ENCODE measurements at places on chromosomes 3 and 15.
A peak's percentile ranks its signal among the peaks of the same experiment; 100 is the strongest.

DNA sequence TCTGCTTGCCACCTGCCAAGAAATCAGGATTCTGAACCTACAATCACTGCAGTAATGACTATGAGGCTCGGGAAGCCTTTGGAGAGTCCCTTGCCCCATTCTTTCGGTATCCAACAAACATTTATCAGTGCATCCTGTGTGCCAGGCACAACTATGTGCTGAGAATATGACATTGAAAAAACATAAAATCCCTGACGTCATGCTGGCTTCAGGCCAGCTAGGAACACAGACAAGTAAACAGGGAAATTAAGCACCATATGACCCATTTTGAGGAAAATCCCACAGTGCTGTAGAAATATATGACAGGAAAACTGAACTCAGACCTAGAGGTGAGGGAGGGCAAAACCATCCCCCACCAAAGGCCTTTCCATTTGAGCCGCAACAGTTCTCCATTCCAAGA, 34.1 kb upstream of the DET1 start:
- no peak for DNase-seq

DNA sequence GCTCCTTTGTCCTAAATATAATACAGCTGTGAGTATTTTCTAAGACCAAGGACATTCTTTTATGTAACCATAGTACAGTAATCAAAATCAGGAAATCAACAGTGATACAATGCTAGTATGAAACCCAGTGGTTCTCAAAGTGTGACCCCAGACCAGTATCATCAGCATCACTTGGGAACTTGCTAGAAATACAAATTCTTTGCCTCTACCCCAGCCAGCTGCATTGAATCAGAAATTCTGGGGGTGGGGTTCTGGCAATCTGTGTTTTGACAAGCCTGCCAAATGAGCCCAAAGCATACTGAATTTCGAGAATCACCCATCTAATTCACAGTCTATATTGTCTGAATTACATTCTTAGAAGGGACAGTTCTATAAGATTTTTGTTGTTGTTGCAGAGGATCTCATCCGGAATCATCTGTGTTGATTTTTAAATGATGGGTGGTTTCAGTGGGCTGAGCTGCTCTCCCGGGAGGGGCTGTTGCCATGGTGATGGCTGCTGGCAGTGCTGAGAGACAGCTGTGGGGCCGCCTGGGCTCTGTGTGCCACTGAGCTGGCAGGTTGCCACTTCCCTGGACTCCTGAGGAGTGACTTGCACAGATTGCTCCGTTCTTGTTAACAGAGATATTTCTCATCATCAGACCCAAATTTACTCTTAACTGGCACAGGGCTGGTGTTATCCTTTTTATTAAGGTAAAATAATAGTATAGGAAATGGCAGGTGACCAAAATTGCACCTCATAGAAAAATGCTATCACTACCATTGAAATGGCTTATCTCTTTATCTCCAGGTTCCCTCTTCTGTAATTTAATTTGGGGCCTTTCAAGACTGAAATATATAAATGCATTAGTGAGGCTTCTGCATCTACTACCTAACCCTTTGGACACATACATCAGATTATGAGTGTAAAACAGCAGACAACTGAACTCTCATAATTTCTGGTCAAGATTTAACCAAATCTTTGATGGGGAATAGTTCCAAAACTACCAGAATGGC, 56.5 kb downstream of the NEK11 start:
- DNase-seq: peak; percentile 71

DNA sequence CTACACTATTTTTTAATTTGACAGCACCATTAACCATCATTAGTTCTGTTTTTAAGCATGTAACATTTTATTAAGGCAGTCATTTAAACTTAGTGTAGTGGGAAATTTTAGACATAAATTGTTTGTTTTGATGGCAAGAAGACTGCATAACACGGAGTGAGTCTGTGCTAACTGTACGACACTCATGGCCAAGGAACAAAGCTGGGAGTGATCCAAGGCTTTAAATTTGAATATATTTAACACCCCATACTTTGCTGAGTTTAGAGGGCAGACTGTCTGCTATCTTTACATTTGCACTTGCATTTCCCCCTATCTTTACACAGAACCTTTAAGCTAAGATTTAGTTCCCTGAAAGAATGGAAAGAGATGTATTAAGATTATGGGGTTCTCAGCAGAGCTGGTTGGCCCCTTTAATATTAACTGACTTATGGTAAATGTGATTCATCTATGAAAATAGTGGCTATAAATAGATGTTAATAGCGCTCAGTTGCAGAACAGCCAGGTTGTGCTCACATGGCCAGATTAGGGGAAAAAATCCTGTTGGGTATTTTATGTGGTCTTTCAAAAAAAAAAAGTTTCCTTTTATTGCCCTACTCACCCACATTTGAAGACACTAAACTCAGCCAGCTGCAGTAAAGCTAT, 120.7 kb downstream of the CMSS1 start:
- DNase-seq: no peak

- no peak for DNase-seq
Measured at GRCh38 chr15:99511866-99512661, 53.7 kb upstream of the MEF2A start.

- peak; percentile 79 for DNase-seq
Measured at GRCh38 chr3:30607032-30607833, 832 bp downstream of the TGFBR2 start.

DNA sequence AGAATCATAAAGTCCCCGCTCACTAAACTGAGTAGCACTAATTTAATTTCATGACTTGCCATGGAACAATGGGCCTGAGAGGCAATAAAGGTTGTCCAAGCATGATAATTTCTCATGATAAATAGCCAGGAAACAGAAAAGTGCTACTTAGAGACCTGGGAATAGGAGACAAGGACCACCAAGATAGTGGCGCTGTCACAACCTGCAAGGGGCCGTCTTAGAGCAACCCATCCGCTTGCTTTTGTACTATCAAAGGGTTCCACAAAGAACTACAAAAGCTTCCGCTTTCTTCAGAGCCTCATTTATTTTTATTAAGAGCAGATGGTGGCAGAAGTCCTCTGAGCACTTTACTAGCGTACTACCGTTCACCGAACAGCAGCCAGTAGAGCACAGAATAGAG, 421.7 kb upstream of the GRM7 start:
- no peak for DNase-seq

DNA sequence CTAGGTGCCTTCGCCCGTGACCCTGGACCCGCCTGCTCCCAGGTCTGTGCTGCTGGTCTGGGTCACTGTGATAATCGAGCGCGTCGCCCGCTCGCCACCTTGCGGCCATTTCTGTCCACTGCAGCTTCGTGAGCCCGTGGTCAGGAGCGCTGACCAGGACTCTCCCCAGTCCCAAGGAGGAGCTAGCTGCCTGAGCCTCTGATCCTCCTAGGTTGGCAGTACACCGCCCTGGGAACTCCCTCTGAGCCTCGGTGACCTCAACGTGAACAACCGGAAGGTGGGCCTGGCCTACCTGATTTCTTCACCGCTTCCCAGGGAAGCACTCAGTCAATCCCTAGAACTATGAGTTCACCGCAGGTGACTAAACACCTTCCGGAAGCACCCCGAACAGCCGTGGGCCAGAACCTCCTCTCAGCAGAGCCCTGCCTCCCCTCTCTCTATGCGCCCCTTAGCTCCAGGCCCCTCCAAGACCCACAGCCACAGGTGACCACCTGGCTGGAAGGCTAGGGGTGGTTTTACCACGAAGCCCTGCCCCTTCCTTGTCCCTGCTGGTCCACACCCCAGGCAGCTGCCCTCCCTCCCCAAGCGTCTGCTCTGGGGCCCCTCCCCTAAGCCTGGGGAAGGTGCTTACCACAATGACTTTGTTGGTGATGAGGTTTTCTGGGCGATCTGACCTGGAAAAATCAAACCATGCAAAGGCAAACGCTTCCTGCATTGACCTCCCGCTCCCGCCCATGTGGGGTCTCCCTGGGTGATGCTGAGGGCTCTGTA, 9.7 kb downstream of the PLA2G4D start:
- DNase-seq: peak; percentile 71

DNA sequence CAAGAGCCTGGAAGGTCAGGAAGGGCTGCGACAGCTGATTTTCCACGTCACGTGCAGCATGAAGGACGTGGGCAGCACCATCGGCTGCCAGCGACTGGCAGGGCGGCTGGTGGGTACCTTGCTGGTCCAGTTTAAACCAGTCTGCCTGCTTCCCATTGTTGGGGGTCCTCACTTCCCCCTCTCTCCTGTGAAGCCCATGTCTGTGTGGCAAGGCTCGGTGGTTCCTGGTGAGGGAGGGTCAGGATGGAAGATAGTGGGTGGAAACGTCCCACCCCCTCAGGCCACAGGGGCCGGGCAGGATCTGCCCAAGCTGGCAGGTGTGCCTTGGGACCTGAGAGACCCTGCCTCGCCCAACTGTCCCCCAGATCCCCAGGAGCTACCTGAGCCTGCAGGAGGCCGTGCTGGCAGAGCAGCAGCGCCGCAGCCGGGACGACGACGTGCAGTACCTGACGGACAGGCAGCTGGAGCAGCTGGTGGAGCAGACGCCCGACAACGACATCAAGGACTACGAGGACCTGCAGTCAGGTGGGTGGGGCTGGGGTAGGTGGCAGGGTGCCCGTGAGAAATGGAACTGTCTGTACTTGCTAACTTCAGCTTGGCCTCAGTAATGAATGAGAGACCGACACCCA, 108.2 kb downstream of the LRRK1 start:
- no peak for DNase-seq

Data from thyroid gland (tissue), 4 donors.